ENCODE measurements at places on chromosomes 2 and 18.

- DNase-seq: no peak
Measured at GRCh38 chr2:110688594-110689091, 10.8 kb upstream of the BUB1 start.

DNA sequence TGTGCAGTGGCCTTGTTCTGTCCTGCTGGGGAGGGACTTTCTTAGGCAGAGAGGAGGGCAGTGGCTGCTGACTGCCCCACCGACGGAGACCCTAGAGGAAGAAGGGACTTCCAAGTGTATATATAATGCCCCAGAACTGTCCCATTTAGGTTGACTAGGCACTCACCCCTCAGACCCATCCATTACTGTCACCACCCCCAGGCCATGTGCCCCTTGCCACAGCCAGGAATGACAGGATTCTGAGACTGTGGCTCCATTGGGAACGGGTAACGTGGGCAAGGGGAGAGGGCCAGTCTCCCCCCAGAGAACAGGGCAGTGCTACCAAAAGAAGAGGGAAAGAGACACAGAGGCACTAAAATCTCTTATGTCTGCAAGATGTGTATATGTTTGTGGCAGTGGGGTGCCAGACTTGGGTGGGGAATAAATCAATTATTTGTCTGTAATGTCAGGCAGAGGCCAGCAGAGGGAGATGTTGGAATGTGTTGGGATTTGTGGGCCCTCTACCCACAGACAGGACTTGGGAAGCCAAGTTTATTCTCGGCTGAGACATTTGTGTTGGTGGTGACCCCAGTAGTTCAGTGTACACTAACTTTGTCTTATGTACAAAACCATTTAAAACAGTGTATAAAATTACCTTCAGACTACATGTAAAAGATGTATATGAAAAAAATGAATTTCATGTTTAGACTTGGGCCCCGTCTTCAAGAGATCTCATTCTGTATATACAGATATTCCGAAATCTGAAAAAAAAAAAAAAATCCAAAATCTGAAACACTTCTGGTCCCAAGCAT, 24.0 kb upstream of the TMEM37 start:
- peak; percentile 83 for DNase-seq

DNA sequence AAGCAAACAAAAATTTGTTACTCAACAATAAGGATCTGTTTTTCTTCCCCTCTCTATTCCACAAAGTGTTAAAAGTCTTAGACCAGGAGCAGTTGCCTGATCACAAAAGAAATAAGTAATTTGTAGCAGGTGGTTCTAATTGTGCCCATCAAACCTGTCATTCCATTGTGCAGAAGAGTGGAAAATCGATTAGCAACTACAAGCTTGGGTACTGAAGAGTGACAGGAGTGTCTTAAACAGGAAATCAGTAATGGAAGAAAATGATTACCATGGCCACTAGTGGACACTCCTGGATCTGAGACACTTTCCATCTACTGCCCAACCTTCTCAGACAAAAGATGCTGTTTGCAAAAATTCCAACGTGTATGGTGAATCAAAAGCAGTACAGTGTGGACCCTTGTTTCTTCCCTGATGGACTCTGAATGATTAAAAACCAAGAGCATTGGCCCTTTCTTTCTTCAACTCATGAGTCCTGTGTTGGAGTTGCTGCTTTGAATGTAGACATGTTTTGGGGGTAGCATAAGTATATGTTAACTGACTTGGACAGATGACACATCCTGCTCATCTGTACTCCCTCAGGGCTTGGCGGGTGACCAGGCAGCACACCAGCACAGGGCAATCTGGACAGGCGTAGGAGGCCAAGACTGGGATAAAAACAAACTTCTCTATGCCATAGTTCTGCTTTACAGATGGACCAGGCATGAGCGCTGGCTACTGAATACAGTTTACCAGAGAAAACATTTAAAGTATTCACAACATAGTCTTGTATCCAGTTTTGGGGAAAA, 51.9 kb downstream of the PLA2R1 start:
- peak; percentile 59 for DNase-seq

- DNase-seq: no peak
Measured at GRCh38 chr2:70448041-70448440, 105.6 kb downstream of the TGFA start.

DNA sequence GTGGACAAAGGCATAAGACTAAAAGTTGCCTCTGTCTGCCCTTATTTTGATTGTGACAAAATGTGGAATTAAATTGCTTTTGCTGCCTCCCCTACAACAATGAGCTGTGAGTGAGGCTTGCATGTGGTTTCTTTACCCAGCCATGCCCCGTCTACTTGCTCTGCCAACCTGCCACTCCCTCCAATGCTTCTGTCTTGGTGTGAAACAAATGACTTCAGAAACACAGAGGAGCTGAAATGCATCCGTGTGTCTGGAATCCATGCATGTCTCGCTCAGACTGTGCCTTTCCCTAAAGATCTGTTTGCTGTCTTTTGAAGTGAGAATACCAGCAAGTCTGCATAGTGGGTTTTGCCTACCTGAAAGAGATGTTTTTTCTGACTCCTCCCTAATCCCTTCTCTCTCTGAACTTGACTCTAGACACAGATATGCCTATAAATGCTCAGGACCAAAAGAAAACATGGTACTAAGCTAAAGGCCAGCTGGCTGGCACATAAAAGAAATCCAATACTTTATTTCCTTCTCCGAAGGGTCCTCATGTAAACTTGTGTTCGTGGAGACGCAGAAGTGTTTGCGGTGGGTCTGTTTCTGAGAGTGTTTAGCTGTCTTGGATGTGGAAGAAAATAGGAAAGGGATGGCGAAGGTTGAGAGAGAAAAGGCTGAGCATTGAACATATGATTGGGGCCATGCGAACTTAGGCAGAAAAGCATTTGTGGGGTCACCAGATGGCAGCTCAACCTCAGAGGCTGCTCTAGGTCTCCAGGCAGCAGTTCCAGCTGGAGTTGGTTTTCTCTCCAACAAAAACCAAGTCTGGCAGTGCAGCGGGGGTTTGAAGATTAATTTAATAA, 120.5 kb downstream of the CCBE1 start:
- no peak for DNase-seq

- DNase-seq: peak; percentile 2
Measured at GRCh38 chr2:221896505-221897151, 324.5 kb upstream of the EPHA4 start.

- no peak for DNase-seq
Measured at GRCh38 chr2:15471606-15472005, 89.5 kb downstream of the NBAS start.

- no peak for DNase-seq
Measured at GRCh38 chr2:39334978-39335377, 91.2 kb upstream of the CDKL4 start.

GRCh38 chr18:75252136-75252535, 41.5 kb downstream of the TSHZ1 start:
- DNase-seq: no peak

- DNase-seq: peak; percentile 26
Measured at GRCh38 chr2:173966274-173967098, 1.3 kb upstream of the SP3 start.

DNA sequence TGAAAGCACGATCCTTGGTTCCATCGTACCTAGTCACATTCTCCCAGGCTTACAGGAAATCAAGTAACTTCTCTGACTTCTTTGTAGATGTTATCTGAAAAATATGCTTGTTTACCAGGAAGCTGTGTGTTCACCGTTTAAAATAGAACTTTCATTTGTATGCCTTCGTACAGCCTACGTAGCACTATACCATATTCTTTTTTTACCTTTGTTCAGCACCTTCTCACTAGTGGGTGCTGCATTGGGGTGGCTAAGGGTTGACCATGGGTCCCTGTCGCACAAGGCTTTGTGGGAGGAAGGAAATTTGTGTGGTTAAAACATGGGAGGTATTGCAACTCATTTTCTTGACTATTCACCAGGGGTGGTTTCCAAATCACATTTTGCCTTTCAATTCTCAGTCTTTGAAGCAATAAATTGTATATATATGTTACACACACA, 16.6 kb downstream of the MALT1 start:
- no peak for DNase-seq

DNA sequence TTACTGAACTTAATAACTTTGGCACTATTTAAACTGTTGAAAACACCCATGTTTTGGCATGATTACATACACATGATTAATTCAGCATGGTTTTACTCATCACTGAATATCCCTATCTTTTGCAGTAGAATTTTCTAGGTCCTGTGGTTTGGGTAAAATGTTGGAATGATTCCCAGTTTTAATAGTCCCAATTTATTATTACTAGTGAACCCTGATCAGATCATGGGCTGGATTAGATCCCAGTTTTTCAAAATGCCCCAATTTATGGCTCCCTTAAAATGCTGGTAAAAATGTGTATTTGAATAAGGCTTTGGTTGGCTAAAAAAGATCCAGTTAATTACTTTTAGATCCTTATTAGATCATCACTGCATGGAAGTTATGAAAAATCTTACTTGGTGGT, 273.6 kb upstream of the NRP2 start:
- DNase-seq: no peak

DNA sequence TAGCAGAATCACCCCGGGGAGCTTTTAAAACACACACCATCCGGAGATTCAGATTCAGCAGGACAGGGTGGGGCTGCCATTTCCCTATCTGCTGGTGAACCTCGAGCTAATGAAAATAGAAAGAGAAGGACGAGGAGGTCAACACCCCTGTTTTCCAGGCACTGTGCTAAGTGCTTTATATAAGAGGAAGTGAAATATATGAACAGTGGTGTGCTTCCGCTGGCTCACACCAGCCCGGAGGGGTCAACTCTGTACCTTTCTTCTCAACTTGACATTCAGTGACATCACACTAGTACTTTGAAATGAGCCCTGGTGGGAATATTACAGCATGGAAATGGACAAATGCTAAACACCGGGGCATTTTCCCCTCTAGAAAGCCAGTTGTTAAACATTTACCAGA, 108.3 kb upstream of the LTBP1 start:
- DNase-seq: no peak

DNA sequence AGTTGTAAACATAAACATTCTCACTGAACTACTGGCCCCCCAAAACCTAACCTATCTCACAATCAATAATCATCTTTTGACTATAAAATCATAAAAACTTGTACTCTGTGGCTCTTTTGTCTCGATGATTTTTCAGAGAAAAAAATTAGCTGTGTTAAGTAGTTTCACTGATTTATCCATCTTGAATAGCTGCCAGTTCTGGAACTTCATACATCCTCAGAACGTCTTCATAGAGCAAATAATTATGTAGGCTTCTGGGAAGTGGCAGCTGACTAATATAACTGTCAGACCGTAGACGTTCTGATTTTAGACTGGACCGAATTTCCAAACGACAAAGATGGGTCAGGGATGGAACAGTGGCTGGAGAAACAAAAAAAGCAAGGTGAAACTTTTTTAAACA, 97.3 kb upstream of the CHAC2 start:
- DNase-seq: no peak

- DNase-seq: peak; percentile 89
Measured at GRCh38 chr2:18976168-18976961, 382.1 kb downstream of the OSR1 start.

DNA sequence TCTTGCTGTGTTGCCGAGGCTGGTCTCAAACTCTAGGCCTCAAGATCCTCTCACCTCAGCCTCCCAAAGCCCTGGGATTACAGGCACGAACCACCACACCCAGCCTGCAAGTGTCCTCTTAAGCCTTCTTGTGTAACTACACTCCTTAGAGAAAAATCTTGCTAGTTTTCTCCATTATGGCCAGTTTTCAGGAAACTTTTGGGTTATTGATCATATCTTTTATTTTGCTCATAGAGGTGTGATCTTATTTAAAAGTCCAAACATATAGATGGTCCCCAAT, 2.4 kb downstream of the SOCS6 start:
- no peak for DNase-seq

GRCh38 chr2:180048251-180048650, 41.2 kb upstream of the CWC22 start:
- no peak for DNase-seq

DNA sequence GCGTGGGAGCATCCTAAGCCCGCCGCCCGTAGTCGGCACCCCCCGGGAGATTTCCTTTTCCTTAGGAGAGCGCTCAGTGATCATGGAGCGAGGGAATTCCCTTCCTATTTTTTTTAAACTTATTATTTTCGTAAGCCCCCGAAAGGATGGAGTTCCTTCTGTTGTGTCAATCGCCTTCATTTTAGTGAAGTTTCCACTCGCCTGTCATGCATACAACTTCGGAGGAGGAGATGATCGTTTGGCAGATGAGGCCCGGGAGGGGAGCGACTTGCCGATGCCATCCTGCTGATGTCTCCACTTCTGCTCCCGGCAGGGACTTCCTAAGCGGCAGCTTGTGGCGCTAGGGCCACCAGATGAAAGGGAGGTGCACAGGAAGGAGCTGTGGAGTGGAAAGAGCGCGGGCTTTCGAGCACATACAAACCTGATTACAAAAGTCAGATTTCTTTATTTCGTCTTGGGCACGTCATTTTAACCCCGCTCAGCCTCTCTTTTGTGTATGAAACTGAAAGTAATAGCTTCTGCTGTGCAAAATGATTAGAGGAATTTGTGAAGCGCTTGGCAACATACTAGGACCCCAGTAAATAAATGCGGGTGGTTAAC, at the start of gene ADGRF3:
Gene ADGRF3 (minus strand): TSS at position 336 of the 600 bp plus-strand sequence. CDS start 555 bp downstream, outside the sequence.
- peak; percentile 79 for DNase-seq

DNA sequence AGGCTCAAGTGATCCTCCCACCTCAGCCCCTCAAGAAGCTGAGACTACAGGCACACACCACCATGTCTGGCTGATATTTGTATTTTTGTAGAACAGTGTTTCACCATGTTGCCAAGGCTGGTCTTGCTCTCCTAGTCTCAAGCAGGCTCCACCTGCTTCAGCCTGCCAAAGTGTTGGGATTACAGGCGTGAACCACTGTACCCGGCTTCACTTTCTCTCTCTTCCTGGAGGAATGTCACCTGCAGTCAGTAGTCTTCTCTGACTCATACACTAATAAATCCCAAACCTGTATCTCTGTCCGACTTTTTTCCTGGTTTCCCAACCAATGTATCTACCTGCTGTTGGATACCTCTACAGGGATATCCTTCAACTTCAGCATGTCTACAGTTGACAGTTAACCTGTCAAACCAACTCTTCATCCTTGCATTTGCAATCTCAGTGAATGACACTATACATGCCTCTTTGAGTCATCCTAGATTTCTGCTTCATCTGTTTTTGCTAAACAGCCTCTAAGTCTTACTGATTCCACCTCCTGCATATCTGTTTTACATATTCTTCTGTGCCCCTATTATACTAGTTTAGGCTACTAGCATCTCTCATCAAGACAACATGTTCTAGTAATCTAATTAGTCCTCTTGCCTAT, 54.5 kb downstream of the RBBP8 start:
- DNase-seq: no peak
